ENCODE measurements at places on chromosomes 3 and 15. TPM values are rescaled to one million over a fixed set of nuclear protein-coding genes. Genes with fewer than 3 reads are reported as not detected.

GRCh38 chr3:185647880-185648210 is 61.8 kb downstream of the SENP2 start:
- DNase-seq = no peak

DNA sequence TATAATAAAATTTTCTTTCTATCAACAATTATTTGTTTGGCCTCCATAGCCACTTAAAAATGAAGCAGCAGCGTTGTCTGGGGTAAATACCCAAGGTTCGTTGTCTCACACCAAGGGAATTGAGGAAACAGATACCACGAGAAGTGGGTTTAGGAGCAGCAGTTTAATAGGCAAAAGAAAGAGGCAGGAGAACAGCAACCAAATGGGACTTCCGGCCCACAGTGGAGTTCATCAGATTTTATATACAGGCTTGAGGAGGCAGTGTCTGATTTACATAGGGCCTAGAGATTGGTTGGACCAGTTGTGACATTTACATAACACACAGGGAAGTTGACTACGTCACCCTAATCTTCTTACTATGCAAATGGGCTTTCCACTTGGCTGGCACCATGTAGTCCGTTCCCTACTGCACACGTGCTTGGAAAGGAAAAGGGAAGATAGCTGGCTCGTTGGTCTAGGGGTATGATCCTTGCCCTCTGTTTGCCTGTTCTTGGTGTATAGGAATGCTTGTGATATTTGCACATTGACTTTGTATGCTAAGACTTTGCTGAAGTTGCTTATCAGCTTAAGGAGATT is 61.5 kb upstream of the SETMAR start:
- no peak for DNase-seq

GRCh38 chr3:196189566-196190347 is 21.4 kb downstream of the ZDHHC19 start:
- peak; percentile 70 for DNase-seq

The UTS2B gene
- 2.1 TPM for polyA plus RNA-seq

The TEX55 gene
- not detected for polyA plus RNA-seq

DNA sequence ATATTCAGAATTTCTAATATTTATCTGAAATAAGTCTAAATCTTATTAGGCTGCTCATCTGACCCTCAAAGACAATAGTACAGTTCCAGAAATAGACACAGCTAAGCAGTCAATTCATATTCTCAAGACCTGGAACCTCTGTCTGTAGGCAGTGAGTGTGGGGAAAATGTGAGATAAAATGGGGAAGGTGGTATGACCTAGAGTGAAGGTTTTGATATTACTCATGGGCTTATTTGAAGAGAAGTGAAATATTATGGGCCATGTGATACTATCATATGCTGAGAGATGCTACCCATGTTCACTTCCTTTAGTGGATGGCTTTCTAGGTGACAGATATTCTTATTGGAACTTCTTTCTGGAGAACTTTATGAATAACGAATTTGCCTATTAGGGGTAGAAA is 33.5 kb downstream of the TGFBR2 start:
- DNase-seq = no peak

All from left lung (tissue), 14 donors.